ENCODE measurements at places on chromosomes 6 and 20.

GRCh38 chr6:168844821-168845609 lies 404.0 kb downstream of the SMOC2 start:
- DNase-seq = no peak

GRCh38 chr6:166032366-166033200 lies 135.1 kb downstream of the TBXT start:
- no peak for DNase-seq

DNA sequence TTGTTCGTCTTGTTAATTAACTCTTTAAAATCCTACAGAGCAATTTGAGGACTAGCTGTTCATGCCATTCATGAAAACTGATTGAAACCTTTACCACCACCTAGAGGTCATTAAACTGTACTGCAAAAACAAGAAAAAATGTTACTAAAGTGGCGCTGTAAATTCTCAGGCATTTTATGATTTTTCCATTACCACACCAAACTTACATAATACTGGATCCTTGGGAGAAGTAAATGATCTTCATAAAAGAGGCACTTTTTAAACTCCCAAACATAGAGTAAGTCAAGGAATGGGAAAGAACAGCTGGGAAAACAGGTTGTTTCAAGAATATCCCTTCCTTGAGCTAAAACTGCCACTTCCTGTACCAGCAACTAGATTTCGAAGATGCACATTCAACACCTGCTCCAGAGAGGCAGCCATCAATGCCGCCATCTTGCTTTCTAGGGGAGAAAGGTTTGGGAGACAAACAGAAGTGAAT lies 54.3 kb downstream of the MYLIP start:
- no peak for DNase-seq

DNA sequence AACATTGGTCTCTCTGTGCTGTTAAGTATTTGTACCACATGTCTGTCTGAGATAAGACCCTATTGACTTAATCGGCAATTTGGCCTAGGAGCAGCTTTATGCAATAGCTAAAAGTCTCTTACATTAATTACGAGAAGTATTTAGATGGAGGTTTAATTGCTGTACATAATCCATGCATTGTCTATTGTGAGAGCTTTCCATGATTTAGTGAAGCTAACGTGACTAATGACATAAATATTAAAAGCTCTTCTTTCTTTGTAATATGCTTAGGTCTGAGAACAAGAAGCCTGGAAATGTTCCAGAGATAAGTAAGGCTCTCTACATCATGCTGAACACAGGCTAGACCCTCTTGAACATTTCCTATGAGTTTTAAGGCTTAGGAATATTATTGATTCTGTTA lies 32.7 kb upstream of the FAM83B start:
- no peak for DNase-seq

DNA sequence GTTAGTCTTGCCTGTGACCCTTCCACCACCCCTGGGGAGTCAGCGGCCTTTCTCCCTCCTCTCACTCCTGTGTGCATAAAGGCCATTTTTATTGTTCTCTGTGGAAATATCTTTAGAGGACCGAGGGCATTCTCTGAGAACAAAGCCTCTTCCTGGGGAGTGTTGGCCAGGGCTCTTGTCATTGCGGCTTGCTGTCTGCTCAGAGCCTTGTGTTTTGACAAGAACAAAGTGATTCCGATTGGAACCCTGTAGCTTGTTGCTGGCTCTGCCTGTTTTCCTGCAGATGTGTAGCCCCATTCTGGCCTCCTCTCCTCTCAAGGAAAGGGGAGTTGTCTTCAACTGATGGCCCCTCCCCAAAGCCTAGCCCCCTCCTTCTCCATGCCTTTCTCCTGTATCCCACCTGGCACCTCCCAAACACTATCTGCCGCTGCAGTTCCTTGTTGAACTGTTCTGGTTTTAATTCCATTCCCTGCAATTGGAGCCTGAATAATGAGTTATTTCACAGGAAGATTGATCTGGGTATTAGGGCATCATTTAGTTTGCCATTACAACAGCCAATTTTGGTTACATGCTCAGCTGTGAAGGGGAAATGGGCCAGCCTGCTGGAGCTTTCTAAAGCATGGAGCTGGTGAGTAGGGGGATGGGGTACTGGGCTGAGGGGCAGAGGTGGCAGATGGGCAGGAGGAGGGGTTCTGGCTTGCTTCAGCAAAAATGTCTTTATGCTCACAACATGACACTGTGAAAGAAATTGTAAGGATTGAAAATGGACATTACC lies 252.5 kb downstream of the LRFN2 start:
- DNase-seq = no peak

GRCh38 chr6:44049163-44049988 lies 77.9 kb downstream of the MRPL14 start:
- DNase-seq = no peak

- DNase-seq = no peak
Measured at GRCh38 chr6:38119516-38119915, 300.0 kb downstream of the ZFAND3 start.

DNA sequence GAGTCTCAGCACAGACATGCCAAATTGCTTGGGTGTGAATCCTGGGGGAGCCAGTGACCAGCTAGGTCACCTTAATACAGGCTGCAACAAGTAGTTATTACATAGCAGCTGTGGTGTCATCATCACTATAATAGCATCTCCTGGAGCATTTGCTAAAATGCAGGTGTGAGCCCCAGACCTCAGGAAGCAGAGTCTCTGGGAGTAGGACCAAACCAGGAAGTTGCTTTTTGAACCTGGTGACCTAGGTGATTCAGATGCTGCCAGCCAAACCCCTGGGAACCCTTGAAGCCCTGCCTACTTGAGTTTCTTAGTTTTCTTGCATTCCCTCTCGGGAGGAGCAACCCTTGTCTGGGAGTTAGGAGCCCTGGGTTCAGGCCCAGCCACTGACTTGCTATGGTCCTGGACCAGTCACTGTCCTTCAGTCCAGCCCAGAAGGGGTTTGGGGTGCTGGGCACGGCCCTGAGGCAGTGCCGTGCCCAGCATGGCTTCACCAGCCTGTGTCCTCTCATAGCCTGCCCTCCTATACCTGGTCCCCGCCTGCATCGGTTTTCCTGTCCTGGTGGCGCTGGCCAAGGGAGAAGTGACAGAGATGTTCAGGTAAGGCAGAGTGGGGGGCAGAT lies 39.3 kb upstream of the ID1 start:
- DNase-seq = no peak

DNA sequence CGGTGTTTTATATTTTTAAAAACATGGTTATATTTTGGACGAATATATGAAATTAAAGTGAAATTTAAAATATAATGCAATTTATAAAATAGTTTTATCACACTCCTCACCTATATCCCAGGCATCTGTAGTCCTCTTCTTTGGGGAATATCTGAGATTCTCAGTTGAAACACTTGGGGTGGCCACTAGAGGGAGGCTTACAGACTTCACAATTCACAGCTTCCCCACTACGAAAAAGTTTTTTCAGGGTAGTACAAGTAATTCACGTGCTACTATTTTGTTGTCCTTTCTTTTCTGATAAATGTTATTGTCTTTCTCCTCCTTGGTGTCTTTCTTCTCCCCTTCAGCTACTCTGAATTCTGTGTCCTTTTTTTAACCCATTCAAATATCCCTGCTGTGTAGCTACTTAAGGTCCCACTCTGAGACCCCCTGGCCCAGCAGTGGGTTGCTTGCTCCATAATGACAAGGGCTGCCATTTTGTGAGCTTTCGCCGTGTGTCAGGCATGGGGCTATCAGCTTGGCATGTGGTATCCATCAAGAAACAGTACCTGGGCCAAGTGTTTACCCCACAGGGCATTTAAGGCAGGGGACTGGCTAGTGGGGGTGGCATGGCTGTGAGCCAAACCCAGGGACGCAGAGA lies 43.6 kb upstream of the PHACTR3 start:
- no peak for DNase-seq

DNA sequence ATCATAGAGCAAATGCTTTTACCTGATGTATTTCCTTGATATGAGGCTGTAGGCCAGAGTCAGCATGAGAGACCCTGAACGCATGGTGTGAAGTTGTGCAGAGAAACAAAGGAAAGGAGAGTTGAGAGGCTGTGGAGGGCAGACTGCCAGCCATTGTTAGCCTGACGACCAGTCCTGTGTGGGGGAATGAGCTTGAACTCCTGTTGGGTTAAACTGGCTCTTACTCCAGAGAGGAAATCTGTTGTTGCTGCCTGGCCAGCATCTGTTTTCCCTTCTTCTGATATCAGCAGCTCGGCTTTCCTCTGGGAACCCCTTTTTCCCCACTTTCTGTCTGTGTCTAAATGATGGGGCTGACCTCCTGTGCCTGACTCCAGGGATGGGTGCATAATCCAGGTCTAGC lies 158.2 kb upstream of the ZFP64 start:
- no peak for DNase-seq

- no peak for DNase-seq
Measured at GRCh38 chr6:113347436-113347835, 509.7 kb upstream of the MARCKS start.

- peak; percentile 15 for DNase-seq
Measured at GRCh38 chr6:137536104-137536773, 42.0 kb upstream of the OLIG3 start.

GRCh38 chr6:163291622-163292021 lies 122.9 kb upstream of the QKI start:
- DNase-seq = no peak

- no peak for DNase-seq
Measured at GRCh38 chr6:48475275-48475674, 364.3 kb upstream of the PTCHD4 start.

All from stimulated activated naive CD4-positive, alpha-beta T cell (primary cell).